ENCODE measurements at places on chromosomes 2 and 18. TPM values are rescaled to one million over a fixed set of nuclear protein-coding genes. Genes with fewer than 3 reads are reported as not detected.

OXER1 gene
- total RNA-seq: 1.5 TPM

GRCh38 chr18:26553943-26554342 lies 5.6 kb upstream of the KCTD1 start:
- no peak for DNase-seq

- DNase-seq: no peak
Measured at GRCh38 chr2:60980071-60980815, 37.3 kb upstream of the PEX13 start.

- no peak for DNase-seq
Measured at GRCh38 chr2:37652199-37652640, 19.2 kb downstream of the CDC42EP3 start.

- no peak for DNase-seq
Measured at GRCh38 chr18:8322486-8322885, 286.8 kb upstream of the RAB12 start.

- no peak for DNase-seq
Measured at GRCh38 chr2:236888794-236889780, 196.6 kb upstream of the COPS8 start.
